K562 (cell line): ENCODE measurements at places on chromosomes 12 and 14. TPM values are rescaled to one million over a fixed set of nuclear protein-coding genes. Genes with fewer than 3 reads are reported as not detected.

Gene LBHD2
- polyA plus RNA-seq = not detected in 2 replicates

Gene VASH1
- 0.16 and 0.49 TPM in 2 replicates for polyA plus RNA-seq

Gene ARG2
- 11.7 and 13.4 TPM in 2 replicates for polyA plus RNA-seq

Gene ZNF891
- polyA plus RNA-seq = 1.3 and 1.5 TPM in 2 replicates

Gene RASSF9
- polyA plus RNA-seq = not detected in 2 replicates

Gene NFATC4
- polyA plus RNA-seq = 1.9 and 2.5 TPM in 2 replicates

Gene GPX2
- not detected in 2 replicates for polyA plus RNA-seq

Gene PRICKLE1
- 0.29 and 0.76 TPM in 2 replicates for polyA plus RNA-seq

Gene KRT6A
- polyA plus RNA-seq = not detected in 2 replicates

Gene ATF7IP
- polyA plus RNA-seq = 6.0 and 7.0 TPM in 2 replicates

Gene GCH1
- polyA plus RNA-seq = 8.4 and 10.6 TPM in 2 replicates

Gene LRCOL1
- polyA plus RNA-seq = not detected in 2 replicates

Gene SYNDIG1L
- polyA plus RNA-seq = not detected in 2 replicates
